Amygdala (tissue), 56 donors: ENCODE measurements at places on chromosomes 11 and 22.

DNA sequence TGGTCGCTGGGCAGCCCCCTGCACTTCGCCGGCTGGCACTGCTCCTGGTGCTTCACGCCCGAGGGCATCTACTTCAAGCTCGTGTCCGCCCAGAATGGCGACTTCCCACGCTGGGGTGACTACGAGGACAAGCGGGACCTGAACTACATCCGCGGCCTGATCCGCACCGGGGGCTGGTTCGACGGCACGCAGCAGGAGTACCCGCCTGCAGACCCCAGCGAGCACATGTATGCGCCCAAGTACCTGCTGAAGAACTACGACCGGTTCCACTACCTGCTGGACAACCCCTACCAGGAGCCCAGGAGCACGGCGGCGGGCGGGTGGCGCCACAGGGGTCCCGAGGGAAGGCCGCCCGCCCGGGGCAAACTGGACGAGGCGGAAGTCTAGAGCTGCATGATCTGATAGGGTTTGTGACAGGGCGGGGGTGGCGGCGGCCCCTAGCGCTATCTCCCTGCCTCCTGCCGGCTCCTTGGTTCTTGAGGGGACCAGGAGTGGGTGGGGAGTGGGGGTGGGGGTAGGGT, 13.5 kb upstream of the MIEF1 start:
- DNase-seq: no peak

DNA sequence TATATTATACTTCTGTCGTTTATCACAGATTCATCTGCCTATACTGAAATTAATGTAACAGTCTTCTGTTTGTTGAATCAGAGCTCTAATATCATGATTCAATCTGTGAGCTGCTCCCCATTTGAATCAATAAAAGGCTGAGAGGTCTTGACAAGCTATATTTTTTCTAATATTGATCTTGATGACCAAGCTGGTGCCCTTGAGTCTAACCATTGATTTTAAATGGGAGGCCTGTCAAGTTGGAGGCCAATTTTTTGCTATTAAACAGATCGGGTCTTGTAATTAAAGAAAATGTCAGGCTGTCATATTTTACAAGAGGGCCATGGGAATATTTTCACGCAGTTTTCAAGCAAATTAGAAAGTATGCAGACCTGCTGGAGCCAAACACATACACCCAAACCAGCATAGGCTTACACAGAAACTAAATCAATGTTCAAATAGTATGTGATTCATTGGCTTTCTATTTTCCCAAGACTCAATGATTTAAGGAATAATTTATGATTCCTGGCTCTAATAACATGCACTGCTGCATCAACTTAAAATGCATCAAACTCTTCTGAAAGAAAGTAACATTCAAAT, 286.9 kb downstream of the CNTN5 start:
- DNase-seq: no peak

- peak; percentile 2 for DNase-seq
These were observed 3.0 kb downstream of the NCR3LG1 start for GRCh38 chr11:17354601-17354991.

DNA sequence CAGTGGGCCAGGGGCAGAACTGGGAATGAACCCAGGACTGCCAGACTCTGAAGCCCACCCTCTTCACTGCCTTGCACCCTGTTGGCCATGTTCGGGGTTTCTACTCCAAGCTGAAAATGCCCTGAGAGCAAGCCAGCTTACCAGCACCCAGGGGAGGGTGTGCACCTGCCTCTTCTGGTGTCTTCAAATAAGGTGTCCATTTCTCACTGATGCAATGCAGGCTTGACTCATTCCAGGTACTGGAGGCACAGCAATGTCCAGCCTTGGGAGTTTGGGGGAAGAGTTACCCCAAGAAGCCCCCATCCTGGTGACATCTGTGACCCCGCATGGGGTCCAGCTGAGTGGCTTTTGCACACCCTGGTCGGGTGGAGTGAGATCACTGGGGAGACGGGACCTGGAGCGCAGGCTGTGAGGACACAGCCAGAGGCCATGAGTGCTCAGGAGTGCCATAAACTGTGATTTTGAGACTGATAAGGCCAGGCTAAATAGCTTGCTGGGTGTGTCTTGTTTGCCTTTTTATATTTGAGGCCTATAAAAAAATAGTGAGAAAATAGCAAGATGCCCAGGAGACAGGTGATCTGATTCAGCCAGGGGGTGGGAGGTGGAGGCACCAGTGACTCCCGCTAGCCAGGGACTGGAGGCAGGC, 4.6 kb upstream of the CERK start:
- DNase-seq: no peak

DNA sequence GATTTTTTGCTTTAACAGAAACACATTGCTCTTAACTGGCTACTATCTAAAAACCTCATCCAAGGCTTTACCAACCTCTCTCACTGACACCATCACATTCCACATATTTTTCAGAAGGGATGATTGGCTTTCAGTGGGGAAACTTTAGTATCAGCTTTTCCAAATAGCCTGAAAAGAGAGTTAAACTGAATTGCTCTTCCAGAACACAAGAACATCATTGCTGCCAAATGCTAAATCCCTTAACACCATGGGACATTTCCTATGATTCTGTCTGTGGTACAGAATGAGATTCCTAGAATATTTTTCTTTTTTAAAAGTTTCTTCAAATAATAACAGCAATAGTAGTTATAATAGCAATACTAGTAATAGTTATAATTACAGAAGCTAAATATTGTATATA, 45.4 kb downstream of the SOX6 start:
- DNase-seq: no peak

DNA sequence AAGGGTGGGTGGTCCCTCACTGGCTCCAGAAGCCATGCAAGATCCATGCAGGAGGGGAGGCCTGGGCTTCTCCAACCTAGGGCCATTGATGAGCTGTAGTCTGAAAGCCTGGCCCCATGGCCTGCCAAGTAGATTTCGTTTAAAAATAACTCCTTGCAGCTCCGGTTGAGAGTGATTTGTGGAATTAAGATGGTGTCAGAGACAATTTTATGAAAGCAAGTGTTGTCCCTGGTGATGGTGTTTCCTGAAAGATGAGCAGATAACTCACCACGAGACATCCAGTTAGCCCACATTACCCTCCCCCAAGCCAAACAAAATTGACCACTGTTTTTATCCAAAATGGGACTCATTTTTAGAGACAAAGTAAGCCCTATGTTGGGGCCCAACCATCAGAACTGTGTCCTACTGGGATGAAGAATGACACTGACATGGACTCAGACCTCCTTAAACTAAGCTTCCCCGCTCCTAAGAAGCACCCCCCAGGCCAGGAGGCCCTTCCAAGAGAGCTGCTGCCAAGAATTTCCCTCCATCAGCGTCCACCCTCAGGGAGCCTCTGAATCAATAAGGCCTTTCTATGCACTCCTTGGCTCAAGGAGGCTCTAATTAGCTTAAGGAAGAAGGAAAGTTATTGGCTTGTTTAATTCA, 174.2 kb upstream of the NCAM1 start:
- DNase-seq: no peak

- no peak for DNase-seq
These were observed 26.5 kb upstream of the ATXN10 start for GRCh38 chr22:45645150-45645525.

DNA sequence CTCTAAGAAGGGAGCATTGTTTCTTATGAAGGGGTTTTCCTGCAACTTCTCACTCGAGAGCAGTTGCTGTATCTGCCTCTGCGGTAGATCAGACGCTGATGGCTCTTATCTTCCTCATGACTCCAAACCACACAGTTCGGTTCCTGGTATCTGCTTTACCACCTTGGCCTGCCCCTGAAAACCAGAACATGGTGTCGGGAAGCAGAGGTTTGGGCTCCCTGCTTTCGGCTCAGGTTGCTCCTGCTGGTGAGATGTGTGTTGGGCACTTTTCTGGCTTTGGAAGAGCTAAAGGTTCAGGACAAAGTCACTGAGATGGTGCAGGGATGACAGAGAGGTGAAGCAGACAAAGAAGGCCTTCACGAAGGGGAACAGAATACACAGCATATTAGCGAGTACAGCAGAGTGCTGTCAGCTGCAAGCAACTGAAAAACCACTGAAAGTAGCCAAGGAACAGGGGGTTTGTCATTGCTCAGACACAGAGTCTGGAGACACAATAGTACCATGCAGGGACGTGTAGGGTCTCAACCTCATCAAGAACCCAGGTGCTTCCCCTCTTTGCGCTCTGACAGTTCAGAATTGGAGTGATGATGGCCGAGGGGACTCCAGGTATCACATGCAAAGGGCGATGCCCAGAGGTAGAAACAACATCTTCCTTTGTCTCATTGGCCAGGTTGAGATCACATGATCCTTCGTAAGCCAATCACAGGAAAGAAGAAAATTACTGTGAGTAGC, 11.9 kb upstream of the CSF2RB start:
- DNase-seq: no peak

DNA sequence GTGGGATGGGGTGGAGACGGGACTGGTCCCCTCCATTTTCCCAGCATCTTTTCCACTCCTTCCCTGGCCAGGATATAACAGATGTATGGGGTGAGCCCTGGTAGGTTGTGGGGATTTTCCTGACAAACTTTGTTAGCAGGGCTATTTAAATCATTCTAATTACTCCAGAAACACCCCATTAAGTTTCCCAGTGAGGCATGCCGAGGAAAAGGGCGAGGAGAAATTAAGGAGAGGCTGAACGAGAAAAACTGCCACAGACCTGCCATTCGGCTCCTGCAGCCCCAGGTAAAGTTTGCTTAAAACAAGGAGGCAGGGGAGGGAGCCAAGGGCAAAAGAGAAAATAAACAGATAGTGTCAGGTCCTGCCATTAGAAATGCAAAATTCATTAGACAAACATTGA, 428.2 kb downstream of the BUD13 start:
- no peak for DNase-seq

GRCh38 chr22:27104449-27104848, 447.1 kb downstream of the MIAT start:
- DNase-seq: no peak

DNA sequence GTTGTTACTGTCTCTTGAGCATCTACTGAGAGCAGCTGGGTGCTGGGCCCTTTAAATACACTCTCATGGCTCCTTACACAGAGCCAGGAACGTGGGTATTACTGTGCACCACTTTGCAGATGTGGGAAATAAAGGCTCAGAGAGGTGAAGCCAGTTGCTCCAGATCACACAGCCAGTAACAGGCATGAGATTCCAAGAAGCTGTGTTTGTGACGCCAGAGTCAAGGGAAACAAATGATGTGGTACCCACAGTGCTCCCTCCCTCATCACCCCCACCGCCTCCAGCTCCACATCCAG, 1.4 kb upstream of the PRDM11 start:
- no peak for DNase-seq

DNA sequence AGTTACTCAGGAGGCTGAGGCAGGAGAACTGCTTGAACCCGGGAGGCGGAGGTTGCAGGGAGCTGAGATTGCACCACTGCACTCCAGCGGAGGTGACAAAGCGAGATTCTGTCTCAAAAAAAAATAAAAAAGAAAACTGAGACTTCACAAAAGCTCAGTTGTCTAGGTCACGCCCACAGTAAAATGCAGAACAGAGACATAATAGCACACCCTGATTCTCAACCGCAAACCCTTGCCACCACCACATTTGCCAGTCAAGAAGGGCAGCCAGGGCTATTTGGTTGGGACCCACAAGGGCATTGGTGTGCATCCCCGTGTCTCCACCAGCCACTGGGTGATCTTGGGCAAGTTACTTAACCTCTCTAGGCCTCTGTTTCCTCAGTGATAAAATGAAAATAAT, 25.4 kb downstream of the CREB3L1 start:
- no peak for DNase-seq

GRCh38 chr11:70433526-70433925, 35.2 kb downstream of the CTTN start:
- DNase-seq: no peak

DNA sequence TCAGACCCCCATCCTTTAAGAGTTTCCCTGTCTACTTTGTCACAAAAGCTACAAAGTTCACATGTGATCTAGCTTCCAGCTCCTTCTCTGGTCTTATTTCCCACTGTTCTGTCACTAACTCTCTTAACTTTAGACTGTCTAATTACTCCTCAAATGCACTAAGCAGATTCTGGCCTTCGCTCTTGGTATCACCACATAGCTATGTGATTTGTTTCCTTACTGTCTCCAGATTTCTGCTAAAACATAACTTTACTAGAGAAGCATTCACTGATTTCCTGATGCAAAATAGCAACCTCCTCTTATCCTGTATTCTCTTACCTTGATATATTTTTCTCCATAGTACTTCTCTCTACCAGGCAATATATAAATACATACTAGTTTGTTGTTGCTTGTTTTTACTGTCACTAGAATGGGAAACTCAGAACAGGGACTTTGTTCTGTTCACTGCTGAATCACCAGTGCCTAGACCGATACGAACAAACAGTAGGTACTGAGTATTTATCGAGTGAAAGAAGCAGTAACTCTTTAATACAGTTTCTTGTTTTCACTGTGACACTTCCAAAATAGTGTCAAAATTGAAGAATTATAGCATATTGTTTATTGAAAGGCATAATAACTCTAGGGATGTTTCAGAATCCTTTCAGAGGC, 205.6 kb downstream of the DDX10 start:
- no peak for DNase-seq

GRCh38 chr11:77438487-77438886, 35.4 kb downstream of the PAK1 start:
- DNase-seq: no peak

DNA sequence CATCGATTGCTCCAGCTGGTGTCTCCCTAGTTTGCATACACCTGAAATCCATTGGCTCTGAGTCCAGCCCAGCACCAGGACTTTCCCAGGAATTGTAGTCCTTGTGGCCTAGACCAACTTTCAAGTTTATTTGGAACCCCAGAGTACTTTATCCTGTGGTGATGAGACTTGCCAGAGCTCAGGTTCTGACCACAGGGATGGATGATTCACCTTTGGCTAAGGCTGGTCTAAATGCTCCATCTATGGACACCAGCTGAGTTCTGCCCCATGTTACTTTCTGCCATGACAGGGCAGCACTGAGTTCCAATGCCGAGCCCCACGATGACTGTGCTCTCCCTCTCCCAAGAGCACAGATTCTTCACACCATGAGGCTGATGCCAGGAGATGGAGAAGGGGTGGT, 17.3 kb upstream of the INSC start:
- DNase-seq: no peak

DNA sequence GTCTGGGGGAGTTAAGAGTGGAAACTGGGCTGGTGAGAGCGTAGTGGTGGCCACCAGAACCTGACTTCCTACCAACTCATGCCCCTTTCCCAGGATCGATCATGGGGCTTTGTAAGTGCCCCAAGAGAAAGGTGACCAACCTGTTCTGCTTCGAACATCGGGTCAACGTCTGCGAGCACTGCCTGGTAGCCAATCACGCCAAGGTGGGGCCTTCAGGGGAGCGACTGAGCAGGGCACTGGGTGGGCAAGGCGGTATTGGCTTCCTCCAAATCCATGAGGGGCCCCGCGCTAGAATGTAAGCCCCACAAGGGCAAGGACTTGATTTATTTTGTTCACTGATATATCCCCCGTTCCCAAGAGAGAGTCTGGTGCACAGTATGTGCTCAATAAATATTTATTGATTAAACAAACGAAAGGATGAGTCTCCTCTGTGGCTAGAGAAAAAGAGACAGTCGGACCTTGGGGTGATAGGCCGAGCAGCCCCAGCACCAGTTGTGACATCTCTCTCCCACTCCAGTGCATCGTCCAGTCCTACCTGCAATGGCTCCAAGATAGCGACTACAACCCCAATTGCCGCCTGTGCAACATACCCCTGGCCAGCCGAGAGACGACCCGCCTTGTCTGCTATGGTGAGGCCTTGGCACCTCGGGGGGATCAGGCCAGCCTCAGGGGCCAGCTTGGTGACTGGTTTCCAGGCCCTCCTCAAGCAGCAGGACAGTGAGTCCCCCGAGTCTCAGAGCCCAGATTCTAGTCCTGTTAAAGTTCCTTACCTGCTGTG, 765 bp downstream of the ZFPL1 start:
- no peak for DNase-seq
